Esophagus squamous epithelium (tissue), 5 donors: ENCODE measurements at places on chromosomes 1 and 21.

GRCh38 chr1:227953022-227953412, 5.3 kb upstream of the WNT9A start:
- H3K4me3 ChIP-seq, result no peak overlapping the region
- no peak for DNase-seq
- peaks cover 33% of the 10 kb centered on the region for H3K4me1 ChIP-seq
- H3K27me3 ChIP-seq, result no peaks in the 10 kb centered on the region

GRCh38 chr1:176954242-176954641, 210.3 kb downstream of the ASTN1 start:
- H3K4me1 ChIP-seq, result no peaks in the 10 kb centered on the region
- H3K27me3 ChIP-seq, result peaks cover 3% of the 10 kb centered on the region
- no peaks in the 10 kb centered on the region for H3K36me3 ChIP-seq
- no peak for DNase-seq
- H3K27ac ChIP-seq, result no peak overlapping the region

DNA sequence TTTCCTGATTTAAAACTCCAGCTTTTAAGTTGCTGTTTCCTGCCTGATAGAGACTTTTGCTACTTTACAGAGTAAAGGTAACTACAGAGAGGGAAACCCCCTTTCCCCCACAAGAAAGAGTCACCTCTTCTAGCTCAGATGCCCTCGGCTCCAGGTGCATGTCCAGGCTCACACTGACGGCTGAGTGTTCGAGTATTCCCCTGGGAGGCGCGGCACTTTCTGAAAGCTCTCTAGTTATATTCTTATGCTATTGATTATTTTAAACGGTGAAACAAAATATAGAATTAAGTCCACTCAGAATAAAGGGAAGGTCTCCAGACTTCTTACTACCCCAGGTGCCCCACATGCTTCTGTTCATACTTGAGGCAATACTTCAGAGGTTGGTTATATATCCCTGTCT, 160.3 kb upstream of the FMN2 start:
- no peaks in the 10 kb centered on the region for H3K27me3 ChIP-seq
- H3K4me1 ChIP-seq, result no peaks in the 10 kb centered on the region
- no peak overlapping the region for H3K27ac ChIP-seq
- no peak overlapping the region for H3K4me3 ChIP-seq

GRCh38 chr1:205929496-205930194, 13.6 kb downstream of the SLC26A9 start:
- no peak overlapping the region for H3K27ac ChIP-seq
- H3K27me3 ChIP-seq, result no peaks in the 10 kb centered on the region
- no peak overlapping the region for H3K4me3 ChIP-seq
- peaks cover 14% of the 10 kb centered on the region for H3K4me1 ChIP-seq
- DNase-seq, result no peak
- H3K36me3 ChIP-seq, result no peaks in the 10 kb centered on the region

- H3K27ac ChIP-seq, result no peak overlapping the region
- H3K36me3 ChIP-seq, result no peaks in the 10 kb centered on the region
These were observed 133.9 kb upstream of the IVNS1ABP start for GRCh38 chr1:185450917-185451316.

GRCh38 chr1:228283043-228283371, 75.2 kb downstream of the OBSCN start:
- H3K4me1 ChIP-seq, result no peaks in the 10 kb centered on the region
- H3K27ac ChIP-seq, result no peak overlapping the region
- H3K36me3 ChIP-seq, result no peaks in the 10 kb centered on the region
- no peak for DNase-seq
- no peaks in the 10 kb centered on the region for H3K27me3 ChIP-seq
